ENCODE measurements at places on chromosomes 1 and 21.

GRCh38 chr1:30657131-30658013 lies 66.0 kb downstream of the MATN1 start:
- DNase-seq, result no peak

GRCh38 chr1:110616587-110616986 lies 10.4 kb upstream of the KCNA2 start:
- DNase-seq, result peak; percentile 22

GRCh38 chr21:14977814-14978213 lies 87.0 kb downstream of the NRIP1 start:
- no peak for DNase-seq

DNA sequence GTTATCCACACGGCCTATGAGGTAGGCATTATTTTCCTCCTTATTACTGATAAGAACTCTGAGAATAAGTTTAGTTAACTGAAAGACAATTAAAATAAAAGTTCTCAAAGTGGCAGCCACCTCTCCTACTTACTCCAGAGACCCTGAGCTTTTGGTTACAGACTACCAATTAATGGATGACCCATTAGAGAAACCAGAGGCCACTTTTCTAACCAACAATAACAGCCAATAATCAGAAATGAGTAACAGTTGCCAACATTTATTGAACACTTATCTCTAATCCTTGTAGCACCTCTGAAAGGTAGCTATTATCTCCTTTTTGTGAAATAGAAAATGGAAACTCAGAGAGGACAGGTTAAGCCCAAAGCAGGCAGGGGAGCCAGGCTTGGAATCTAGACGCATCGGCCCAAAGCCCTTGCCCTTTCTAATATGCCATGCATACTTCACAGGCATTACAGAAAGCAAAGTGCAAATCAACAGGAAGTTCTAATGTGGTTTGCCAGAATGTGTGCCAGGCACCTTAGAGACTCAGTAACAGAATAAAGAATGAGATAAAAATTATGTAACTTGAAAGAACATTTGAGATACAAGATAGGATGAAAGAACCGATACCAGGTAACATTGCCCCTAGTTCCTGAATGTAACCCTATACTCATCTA lies 50.0 kb downstream of the BEND5 start:
- no peak for DNase-seq

DNA sequence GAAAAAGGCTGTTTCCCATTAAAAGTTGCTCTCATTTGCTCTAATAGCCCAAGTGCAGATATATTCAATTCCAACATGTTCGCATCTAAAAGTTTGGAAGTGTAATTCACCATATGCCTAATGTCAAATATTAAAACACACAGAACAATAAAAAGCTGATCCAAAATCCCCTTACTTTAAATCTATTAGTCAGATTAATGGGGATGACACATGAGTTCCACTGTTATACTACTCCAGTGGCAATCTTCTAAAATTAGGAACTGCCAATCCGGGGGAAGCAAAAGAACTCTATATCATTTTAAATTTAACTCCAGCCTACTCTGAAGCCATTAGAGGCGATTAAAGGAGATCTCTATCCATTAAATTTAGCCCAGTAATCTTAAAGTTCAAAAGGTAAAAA lies 317.1 kb downstream of the NTNG1 start:
- no peak for DNase-seq

GRCh38 chr1:14082331-14082730 lies 382.3 kb downstream of the PRDM2 start:
- peak; percentile 16 for DNase-seq

- DNase-seq, result no peak
These were observed 96.4 kb upstream of the RAB3GAP2 start for GRCh38 chr1:220368352-220369265.
